Glomerular endothelial cell (primary cell): ENCODE measurements at places on chromosomes 4 and X. TPM values are rescaled to one million over a fixed set of nuclear protein-coding genes. Genes with fewer than 3 reads are reported as not detected.

DNA sequence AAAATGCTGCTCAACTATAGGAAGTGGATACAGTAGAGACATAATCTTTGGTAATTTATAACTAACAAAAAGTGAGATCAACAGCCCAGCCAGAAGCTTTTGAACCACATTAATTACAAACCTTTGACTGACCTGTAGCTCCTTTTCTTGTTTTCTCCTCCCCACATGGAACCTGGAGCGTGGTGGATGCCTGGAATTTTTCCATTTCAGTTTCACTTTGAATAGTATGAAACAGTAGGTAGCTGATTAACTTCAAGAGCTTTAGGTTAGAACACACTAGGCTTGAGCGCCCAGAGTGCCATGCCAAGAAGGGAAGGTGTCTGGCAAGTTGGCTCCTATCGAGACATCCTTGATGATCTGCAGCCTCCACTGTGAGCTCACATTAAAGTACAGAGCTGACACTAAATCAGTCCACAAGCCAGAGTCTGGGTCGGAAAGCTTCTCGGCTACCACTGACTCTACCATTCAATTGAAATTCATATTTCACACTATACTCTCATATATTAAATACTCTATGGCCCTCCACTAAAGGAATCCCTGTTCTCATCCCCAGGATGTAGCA is 143.4 kb downstream of the GLRA2 start:
- no peak for DNase-seq

DNA sequence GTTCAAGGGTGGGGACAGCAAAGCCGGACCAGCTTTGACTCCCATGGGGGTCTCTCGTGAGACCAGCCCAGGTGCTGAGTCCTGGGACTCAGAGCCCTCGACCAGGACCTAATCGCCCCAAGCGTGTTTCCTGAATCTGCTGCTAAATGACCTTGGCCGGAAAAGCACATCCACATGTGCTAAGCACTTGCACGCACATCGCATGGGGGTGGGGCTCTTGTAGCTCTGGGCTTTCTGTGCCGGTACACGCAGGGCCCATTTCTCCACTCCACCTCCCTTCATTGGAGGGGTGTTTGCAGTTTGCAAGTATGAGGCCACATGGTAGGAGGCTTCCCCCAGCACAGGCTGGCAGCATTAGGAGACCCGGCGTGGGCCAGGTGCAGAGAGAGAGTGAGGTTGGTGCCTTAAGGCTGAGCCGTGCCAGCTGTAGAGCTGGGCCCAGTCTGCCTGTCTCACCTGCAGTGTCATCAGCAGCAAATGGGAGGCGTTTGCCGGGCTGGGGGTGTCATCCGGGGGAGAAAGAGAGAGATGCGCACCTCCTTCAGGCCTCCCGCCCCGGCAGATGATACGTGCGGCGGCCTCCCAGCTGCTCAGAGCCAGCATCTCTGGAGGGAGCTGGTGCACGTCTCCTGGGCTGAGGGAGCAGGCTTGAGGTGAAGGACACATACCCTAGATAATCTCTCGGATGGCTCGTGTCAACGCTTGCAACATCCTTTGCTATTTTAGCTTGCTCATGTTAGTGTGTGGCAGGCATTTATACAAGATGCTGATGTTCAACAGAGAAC is 45.2 kb upstream of the CLCN4 start:
- no peak for DNase-seq

- DNase-seq, result no peak
Measured at GRCh38 chrX:153667281-153667955, 6.2 kb downstream of the PNCK start.

DNA sequence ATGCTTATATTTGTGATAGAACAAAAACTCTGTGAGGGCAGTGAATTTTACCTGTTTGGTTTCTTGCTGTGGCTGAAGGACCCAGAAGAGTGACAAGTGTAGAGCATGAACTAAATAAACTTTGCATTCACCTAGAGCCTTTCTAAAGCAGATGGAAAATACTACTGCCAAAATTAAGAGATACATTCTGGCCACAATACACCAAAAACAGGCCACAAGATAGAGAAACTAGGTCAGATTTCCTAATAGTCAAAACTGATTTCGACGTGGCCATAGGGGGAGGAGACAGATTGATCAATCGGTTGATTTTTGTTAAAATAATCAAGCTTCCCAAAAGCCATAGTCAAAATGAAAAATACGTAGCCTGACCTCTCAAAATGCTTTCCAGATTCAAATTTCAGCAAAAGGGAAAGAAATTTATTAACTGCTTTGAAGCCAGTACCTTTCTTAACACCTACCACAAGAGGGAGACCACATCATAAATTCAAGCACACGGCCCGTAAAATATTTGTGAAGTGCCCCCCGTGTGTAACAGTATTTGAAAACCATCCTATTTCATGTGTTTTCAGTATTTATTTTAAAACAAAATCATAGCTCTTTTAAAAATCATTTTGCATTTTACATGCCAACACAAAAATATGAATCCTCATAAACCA is 132.4 kb downstream of the CORIN start:
- DNase-seq, result no peak

Gene CPE
- total RNA-seq, result 6.6 and 10.2 TPM in 2 replicates

Gene CLDN2
- total RNA-seq, result 0.87 TPM in 1 of 2 replicates, not detected in the other
